ENCODE measurements at places on chromosomes 5 and 9.
A peak's percentile ranks its signal among the peaks of the same experiment; 100 is the strongest.

DNA sequence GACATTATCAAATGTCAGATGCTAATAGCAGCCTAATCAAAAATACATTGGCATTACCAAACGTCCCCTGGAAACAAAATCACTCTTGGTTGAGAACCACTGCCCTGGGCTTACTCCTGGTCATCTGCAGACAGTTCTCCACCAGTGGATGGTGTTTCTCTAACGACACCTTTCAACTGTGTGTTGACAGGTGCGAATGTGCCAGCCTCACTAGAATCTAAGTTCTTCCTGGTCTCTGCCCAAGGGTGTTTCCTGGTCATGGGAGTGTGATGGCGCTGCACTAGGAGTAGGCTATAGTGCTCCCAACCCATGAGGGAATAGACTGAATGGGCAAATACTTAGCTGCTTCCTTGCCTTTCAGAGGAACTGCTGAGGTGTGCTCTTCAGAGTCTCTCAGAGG is 105.9 kb downstream of the MRPS27 start:
- DNase-seq = no peak

DNA sequence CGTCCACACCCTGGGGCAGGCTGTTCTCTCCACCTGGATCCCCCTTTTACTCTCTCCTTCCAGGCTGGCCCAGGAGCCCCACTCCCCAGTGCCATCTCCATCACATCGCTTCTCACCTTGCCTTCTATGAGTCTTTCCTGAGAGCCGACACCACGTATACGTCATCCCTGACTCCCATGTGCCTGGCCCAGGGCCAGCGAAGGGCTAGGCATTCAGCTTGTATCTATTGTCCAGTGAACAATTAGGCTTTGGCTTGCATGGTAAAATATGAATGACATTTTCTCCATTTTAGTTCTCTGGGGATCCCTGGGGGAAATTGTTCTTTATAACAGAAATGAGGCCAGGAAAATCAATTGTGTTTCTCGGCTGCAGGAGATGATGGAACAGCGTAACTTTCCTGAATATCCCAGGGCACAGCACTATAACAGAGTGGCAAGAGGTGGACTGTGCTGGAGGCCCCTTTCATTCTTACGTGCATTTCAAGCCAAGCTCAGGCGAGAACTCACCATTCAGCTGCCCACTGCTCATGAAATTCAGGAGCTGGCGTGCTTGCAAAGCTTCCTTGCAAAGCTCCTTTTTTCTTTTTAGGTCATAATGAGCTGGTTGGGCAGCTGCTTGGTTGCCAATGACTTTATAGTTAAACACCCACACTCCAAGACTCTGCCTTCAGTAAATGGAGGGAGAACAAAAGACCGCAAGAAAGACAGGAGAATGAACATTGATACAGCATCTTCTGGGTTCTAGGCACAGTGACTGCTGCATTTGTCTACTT is 37.7 kb downstream of the NSG2 start:
- no peak for DNase-seq

DNA sequence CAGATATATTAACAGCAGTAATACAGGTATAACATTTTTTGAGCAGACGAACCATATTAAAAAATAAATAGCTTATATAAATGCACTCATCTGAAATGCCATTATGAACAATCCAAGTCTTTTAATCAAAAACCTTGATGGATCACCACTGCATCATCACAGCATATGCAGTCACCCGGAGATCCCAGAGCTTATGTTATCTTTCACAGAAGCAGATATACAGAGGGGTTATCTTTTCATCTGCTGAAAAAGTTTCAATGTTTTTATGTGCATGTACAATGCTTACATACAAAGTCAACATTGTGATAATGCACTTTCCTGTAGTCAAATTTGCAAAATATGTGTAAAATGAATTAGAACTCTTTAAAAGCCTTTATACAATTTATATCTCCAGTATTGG is 211.9 kb downstream of the FBXL7 start:
- DNase-seq = no peak

GRCh38 chr5:151345808-151346478 is 1.4 kb downstream of the SLC36A2 start:
- no peak for DNase-seq

GRCh38 chr5:36536616-36537005 is 69.8 kb upstream of the SLC1A3 start:
- DNase-seq = no peak

GRCh38 chr5:159825551-159826051 is 90.7 kb upstream of the ADRA1B start:
- peak; percentile 7 for DNase-seq

GRCh38 chr5:169917500-169917899 is 62.8 kb downstream of the INSYN2B start:
- DNase-seq = no peak

DNA sequence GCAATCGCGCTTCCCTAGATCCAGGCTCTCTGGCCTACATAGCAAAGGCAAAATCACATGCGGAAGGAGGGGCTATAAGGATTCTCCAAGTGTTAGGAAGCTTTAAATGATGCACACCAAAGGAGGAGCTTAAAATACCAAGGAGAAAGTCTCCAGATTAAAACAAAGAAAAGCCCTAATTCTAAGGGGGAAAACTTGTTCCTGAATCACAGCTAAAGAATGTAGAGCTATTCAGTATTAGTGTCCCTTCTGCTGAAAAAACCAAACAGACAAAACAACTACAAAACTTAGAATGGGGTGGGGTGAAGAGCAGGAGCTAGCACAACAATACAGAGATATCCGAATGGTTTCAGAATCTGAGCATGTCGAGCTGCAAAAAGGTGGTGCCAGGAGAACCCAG is 213.7 kb downstream of the DCP2 start:
- DNase-seq = no peak

- no peak for DNase-seq
Observed at GRCh38 chr9:91035825-91036208, 234.2 kb downstream of the SYK start.

Measured in NCI-H446 (cell line).